ENCODE measurements at places on chromosomes 4 and X.
A peak's percentile ranks its signal among the peaks of the same experiment; 100 is the strongest.

- no peak for DNase-seq
Observed at GRCh38 chr4:104966349-104967033, 180.2 kb upstream of the TET2 start.

- no peak for DNase-seq
Observed at GRCh38 chrX:119607018-119607389, 780 bp upstream of the NKRF start.

- no peak for DNase-seq
Observed at GRCh38 chr4:7635445-7636239, 200.9 kb upstream of the PSAPL1 start.

DNA sequence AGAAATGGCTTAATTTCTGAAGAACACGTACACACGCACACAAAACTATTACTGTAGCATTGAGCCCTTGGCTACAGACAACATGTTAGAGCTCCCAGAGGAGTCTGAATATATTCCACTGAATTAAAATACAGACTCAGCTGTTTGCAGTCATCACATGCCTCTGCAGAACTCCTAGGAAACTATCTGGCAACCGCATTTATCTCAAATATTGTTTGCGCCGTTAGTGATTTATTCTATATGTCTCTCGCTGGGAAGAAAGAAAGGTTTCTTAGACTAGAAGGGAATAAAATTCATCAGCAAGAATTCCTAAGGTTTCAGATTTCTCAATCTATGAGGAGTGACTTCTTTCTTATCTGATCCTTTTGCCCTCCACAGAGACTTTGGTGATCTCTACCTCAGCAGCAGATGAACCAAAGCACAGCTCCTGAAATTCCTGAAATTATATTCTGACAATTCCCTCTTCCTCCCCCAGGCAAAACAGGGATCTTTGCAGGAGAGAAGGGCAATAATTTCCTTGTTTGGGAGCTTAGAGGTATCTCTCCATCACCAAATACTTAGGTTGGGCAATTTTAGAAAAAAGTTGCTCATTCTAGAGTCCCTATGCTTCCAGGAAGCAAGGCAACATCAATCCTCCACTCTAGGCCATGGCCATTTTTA lies 199.2 kb downstream of the APBB2 start:
- no peak for DNase-seq

DNA sequence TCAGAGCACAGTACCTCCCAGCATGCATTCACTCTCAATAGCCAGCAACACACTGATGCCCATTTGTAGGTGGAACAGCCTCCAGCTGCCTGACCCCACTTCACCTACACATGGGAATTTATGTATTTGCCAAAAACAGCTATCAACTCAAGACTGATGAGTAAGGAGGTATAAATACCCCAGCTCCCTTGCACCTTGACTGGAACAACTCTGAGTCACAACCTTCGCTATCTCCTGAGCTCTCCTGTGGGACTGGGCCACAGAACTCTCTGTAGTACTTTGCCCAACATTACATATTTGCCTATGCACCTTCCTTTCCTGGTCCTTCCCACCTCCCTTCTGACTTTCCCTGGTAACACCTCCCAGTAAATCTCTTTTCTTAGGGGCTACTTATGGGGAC lies 16.5 kb upstream of the EGFL6 start:
- no peak for DNase-seq

DNA sequence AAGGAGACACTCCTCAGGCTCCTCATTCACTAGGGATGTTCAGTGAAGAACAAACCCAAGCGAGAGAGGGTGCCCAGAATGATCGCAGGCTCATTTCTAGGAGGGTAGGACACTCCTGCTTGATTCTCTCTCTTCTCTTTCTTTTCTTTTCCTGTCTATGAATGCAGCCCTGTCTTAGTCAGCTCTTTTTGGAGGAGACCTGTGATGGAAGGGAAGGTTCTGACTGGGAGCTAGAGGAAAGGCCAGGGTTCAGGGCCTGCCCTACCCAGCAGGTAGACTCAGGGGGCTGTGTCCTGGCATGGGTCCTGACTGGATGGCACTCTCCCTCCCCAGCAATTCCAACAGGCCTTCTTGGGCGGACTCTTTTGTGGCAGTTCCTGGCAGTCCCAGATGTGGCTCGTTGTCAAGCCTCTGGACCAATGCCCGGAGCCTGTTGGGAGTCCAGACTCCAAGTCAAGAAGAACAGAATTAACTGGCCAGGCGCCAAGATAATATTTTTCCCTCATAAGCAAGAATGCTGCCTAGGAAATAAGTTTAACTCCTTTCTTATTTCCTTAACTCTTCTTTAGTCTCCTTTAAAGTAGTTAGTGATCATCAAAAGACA lies 139.4 kb upstream of the SCML1 start:
- DNase-seq: no peak

- DNase-seq: no peak
Observed at GRCh38 chrX:119688911-119689321, 4.1 kb downstream of the SEPTIN6 start.

GRCh38 chr4:165827018-165827417 lies 46.0 kb upstream of the TLL1 start:
- no peak for DNase-seq

DNA sequence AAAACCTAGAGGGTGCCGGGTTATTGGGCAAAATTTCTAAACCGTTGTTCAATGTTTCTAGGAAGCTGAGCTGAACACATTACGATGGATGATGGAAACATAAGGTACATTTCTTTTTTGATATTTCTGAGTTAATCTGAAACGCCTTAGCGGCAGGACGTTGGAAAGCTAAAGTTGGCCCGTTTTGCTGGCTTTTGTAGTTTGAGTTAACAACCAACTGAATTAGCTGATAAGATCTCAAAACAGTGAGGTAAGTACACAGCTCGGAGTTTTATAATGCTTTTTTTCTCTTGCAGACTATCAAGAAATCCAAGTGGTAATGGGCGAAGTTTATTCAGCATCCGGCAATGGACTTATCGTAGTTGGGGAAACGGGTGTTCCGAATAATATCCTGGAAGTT lies 73.5 kb downstream of the PRSS12 start:
- DNase-seq: no peak

GRCh38 chr4:4603067-4603466 lies 61.2 kb upstream of the STX18 start:
- DNase-seq: no peak

DNA sequence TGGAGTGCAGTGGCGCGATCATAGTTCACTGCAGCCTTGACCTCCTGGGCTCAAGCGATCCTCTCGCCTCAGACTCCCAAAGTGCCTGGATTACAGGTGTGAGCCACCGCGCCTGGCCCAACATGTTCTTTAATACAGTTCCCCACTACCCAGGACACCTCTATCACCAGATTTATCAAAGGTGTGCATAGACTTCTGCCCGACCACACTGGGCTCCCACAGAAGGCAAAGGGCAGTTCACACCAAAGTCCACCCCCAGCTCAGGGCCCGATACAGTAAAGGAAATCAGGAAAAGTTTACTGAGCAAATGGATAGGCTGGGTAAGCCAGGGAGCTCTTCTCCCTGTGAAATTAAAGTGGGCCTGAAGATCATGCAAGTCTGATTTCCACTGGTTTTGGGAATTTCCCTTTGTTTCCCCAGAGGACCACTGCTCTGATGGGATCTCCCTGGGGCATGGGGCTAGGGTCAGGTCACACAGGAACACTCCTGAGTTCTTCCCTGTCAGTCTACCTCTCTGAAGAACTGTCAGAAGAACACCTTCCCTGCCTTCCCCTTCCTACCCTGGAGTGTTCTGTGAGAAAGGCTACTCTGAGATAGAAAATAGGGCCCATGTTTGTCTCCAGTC lies 17.7 kb upstream of the PIM2 start:
- DNase-seq: no peak

DNA sequence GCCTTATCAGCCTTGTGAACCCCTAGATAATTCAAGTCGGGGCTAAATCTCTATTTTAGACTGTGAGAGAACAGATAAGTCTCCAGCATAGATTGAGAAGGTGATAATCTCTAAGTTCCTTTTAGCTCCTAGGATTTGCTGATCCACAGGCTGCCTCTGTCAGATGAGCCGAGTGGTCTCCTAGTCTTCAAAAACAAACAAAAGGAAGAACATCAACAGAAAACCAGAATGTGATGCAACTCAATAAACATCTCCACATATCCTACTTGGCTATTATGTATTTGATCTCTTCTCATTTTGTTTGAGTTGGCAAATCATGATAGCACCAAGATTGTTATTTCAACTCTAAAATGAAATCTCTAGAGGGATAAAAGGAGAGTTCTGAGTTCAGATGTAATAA lies 88.4 kb upstream of the SLC7A11 start:
- DNase-seq: no peak

DNA sequence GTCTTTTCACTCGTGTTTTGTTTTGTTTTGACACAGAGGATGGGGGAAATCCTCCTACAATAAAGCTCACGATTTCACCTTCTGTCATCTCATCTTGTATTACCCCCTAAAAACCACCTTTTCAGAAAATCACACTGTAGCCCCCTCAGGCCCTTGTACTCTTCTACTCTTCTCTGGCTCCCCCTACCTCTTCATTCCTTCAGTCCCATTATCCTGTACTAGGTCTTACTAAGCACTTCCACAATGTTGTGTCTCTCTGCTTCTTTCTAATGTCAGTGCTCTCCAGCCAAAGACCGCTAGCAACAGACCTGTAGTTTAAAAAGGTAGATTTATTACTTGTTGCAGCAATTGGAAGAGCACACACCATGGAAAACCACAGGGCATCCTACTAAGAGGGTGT lies 30.0 kb upstream of the RNF128 start:
- no peak for DNase-seq

DNA sequence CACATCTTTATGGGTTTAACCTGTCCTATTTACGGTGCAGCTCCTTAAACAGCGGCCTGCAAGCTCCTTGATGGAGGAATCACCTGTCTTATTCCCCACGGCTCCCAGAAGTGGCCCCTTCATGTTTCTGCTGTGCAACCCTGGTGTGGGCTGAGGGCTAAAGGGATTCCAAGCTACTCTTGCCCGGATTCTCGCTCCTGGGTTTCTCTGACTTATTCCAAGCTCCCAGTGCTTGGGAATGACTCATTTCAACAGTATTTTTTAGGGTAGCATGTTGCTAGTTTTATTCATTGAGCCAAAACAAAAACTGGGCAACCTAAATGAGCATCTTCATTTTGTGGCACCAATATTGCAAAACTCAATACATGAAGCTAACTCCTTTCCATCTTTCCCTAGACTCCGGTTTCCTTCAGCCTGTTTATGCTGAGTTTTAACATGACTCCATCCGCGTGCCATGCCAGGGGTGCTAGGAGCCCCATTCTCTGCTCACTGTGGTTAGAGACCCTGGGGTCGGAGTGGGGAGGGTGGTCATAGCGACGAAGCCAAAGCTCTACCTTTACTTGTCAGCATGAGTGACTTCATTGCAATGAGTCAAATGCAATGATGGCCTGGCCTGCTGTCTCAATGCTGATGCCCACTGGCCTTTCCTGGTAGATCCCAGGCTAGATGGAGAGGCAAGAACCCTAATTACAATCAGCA lies 349.7 kb downstream of the NR3C2 start:
- no peak for DNase-seq

DNA sequence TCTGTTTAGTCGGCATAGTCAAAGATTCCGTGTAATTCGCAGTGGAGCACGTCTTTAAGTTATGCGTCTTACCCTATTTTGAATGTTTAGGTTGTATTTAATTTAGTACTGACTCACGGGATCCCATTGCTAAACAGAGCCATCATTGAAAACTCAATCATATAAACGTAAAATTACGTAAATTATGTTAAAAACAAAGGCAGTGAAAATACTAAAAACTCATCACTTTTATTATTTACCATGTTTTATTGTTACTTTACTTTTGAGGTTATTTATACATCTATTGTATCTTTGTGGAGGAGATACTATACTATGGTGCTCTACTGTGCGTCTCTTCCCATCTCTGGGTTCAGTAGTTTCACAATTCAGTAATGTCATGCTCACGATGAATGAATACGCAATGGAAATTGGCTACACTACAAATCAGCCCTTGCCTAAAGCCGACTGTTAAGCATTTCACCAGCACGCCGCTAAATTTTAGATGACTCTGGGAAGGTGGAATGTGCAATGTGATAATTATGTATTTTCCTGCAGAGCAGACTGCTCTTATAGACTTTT lies 944 bp downstream of the FUNDC2 start:
- peak; percentile 54 for DNase-seq

DNA sequence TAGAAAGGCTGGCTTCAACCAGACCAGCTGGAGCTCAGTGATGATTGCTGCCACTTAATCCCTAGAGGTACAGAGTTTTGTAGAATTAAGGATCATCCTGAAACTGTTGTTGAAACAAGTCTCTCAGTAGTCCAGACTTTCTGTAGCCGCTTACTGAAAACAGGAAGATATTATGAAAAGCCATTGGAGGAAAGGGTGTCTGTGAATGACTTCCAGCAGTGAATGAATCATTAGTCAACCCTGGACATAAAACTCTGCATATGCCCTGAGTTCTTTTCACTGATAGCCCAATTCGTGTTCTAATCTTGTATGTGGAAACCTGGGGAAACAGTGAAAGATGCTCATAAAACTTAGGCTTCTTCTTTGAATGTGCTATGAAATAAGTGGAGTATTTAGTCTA lies 14.8 kb downstream of the HOPX start:
- DNase-seq: no peak

GRCh38 chr4:16513876-16514275 lies 287.6 kb upstream of the TAPT1 start:
- DNase-seq: no peak

- no peak for DNase-seq
Observed at GRCh38 chr4:189912170-189912569, 28.5 kb upstream of the FRG1 start.

DNA sequence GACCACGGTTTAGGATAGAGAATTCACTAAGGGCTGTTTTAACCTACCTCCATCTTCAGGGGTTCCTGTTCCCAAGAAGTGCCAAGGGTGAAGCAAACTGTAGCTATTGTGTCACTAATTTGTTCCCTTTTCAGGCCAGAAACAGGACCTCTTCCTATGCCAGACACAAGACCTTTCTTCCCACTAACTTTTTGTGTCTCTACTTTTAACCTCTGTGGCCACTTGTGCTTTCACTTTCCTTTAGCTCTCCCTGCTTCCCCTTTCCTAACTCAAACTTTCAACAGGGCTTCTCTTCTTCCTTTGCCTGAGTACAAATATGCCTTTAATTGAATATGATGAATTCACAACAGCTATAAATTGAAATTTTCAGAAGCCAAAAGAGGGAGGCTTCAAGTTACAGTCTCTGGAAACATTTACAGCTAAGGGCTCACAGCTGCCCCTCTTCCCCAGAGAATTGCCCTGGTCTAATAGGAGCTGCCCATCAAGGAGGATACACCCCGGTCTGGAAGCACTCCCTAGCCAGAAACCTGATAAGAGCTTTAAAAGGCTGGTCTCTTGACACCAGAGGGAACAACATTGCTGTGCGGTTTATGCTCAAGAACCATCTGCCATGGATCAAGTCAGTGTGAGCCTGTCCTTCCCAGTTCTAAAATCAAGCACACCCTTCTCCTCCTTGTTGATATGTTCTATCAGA lies 61.7 kb upstream of the PLS3 start:
- DNase-seq: no peak

DNA sequence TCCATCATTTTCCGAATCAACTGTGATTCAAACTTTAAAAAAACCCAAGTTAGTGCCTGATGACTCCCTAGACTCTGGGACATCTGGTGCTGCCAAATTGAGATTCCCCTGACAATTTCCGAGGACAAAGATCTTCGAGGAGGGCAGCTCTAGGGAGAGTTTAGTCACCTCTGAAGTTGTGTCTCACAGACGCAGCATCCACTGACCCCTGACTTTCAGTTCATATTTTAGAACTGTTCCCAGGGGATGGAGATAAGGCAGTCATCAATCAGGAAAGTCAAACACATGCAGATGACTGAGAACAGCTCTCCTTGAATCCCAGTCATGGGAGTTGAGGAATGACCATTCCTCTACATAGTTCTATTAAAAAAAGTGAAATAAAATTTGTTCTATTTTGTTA lies 643.9 kb downstream of the TRIML1 start:
- no peak for DNase-seq

GRCh38 chr4:73727685-73728084 lies 12.7 kb upstream of the CXCL8 start:
- no peak for DNase-seq
